ENCODE measurements at places on chromosomes 5 and 9.
A peak's percentile ranks its signal among the peaks of the same experiment; 100 is the strongest.

GRCh38 chr5:109573766-109574165, 116.0 kb upstream of the MAN2A1 start:
- DNase-seq: no peak

DNA sequence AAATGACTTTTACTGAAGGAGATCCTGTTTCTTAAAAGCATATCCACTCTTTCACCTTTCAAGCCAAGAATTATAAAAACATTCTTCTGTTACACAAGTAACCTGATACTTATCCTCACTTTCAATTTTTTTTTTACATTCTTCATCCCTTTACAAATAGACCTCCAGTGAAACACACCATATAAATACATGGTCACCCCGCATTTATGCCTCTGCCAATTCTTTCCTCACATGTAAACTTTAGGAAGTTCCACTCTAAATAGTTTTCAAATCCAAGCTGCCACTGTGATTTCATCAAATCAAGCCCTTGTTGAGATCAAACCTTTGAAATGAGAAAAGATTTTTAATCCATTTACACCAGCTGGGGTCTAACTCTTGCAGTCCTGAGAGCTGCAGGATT, 40.0 kb downstream of the GAS1 start:
- DNase-seq: no peak

DNA sequence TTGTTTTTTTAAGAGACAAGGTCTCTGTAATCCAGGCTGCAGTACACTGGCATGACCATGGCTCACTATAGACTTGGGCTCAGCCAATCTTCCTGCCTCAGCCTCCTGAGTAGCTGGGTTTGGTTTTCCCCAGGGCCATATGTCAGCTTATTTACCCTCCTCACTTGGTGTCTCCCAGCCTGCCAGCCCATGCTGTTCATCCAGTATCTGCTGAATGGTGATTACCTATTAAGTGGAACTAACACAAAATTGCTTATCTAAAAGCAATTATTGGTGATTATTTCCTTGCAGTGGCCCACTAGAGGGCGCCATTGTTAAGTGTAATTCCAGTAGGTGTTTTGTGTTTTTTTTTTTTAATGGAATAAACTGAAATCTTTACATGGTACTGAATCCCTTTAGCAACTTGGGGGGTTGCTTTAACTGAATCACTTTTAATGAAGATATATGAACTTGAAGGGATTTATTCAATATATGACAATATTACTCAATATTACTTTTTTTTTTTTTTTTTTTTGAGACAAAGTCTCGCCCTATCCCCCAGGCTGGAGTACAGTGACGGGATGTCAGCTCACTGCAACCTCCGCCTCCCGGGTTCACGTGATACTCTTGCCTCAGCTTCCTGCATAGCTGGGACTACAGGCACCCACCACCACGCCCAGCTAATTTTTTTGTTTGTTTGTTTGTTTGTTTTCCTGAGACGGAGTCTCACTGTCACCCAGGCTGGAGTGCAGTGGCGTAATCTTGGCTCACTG, 13.8 kb downstream of the EXOSC2 start:
- peak; percentile 57 for DNase-seq

DNA sequence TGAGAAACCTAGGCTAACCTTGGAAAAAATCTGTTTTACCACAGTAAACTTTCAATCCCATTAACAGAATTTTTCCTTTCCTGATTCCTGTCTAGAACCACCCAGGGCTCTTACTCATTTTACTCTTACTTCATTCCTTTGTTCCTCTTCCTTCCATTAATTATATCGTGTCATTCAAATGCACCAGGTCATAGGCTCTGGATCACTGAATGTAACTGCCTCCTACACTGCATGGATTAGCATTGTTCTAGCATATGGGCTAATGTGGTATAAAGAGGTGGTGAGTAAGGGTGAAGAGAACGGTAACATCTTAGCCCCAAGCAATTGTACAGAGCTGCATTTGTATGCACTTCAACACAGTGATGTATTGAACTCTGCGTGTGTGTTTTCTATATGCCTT, 49.5 kb upstream of the SPINK5 start:
- peak; percentile 38 for DNase-seq

Measured in RWPE1 (cell line).